ENCODE measurements at places on chromosomes 2 and 18. TPM values are rescaled to one million over a fixed set of nuclear protein-coding genes. Genes with fewer than 3 reads are reported as not detected.
A peak's percentile ranks its signal among the peaks of the same experiment; 100 is the strongest.

Gene EPHA4
- total RNA-seq, result 51.2 TPM

- no peak for DNase-seq
These were observed 114.8 kb upstream of the PTPRM start for GRCh38 chr18:7452331-7452730.

Gene NEU4
- total RNA-seq, result 0.30 TPM

DNA sequence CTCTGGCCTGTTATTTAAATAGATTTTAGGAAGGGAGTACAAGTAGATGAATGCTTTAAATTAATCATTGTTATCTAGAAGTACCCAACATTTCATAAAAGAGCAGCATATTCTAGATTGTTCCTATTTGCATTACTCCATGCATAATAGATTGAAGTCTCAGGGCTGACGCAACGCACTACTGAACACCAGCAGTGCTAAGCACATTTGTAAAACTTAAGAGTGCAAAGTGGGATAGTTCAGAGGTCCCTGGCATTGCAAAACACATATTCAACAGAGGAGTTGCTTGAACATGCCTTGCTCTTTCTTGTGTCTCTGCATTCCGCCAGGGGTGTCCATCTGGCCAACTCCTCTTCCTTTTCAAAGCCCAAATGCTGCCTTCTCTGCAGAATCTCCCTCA is 22.3 kb downstream of the CDKL4 start:
- DNase-seq, result no peak

Gene NT5DC4
- not detected for total RNA-seq

- no peak for DNase-seq
These were observed 264.5 kb downstream of the RND3 start for GRCh38 chr2:150222942-150223341.

Gene CRACDL
- 1.1 TPM for total RNA-seq

Gene KCNG2
- total RNA-seq, result 0.49 TPM

Gene WIPF1
- 32.4 TPM for total RNA-seq

GRCh38 chr2:70199320-70199864 is 8.6 kb upstream of the C2orf42 start:
- no peak for DNase-seq

DNA sequence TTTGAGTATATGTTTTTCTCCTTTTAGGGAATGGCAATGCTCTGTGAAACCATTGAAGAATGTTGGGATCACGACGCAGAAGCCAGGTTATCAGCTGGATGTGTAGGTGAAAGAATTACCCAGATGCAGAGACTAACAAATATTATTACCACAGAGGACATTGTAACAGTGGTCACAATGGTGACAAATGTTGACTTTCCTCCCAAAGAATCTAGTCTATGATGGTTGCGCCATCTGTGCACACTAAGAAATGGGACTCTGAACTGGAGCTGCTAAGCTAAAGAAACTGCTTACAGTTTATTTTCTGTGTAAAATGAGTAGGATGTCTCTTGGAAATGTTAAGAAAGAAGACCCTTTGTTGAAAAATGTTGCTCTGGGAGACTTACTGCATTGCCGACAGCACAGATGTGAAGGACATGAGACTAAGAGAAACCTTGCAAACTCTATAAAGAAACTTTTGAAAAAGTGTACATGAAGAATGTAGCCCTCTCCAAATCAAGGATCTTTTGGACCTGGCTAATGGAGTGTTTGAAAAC is 82.3 kb downstream of the ACVR2A start:
- DNase-seq, result no peak

DNA sequence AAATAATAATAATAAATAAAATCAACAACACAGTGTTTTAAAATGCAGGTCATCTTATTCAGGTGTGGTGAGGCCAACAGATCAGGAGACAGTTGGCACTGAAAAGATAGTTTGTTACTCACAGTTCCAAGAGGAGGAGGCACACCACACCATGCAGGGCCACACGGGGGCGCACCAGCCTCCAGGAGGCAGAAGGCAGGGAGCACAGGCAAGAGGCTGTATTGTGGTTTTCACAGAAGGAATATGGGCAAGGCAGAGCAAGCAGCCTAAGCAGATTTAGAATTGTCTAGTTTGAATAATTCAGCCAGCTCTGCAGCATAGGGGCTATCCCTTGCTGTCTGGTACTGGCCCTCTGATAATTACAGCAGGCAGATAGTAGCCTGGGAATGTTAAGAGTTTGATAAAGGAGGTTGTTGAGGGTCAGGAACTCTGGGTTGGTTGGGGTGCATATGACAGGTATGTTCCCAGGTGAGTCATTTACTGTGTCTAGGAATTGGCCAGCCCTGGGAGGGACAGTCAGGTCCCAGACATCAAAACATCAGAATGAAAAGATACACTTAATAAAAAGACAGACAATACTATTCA is 31.3 kb downstream of the KIAA2012 start:
- DNase-seq, result no peak

DNA sequence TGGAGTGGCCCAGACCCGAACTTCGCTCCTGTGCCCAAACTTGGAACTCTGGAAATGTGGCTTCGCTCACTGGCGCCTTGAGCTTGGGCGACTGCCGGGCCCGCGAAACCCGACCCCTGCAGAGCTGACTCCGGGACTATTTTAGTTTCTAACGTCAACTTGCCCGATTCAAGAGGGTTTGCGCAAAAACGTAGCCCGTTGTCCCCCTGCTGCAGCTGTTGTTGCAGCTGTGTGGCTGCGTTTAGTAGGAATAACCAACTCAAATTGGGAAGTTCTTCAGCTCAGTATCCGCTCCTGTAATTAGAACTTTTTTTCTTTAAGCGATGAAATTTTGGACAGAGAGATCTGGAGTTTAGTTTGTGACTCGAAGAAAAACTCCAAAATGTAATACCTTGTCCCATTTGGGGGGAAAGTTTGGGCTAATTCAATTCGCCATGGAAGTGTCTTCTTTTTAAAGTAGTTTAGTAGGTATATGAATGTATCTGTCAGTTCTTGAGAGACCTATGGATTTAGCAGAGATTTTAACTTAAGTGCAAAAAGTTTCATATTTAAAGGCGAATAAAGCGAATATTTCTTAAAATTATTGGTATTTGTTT is 559 bp downstream of the MYL12A start:
- DNase-seq, result peak; percentile 55

Gene CHRND
- total RNA-seq, result 2.4 TPM

Gene GRP
- total RNA-seq, result 2.4 TPM

- no peak for DNase-seq
These were observed 8.1 kb downstream of the TEX44 start for GRCh38 chr2:231600619-231601355.

DNA sequence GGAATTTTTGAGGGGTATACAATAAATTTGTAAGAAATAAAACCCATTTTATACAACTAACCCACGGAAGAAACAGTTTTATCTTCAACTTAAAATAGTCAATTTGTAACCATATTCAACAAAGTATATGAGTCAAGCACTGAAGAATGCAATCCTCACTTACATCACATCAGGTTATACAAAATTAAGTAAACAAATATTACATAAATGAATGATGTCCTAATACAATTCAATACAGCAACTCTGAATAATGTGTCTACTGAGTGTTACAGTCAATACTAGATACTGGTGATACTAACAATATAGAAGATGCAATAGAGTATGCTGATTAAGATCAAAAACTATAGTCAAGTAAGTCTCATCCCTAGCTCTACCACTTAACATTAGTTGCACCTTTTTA is 58.6 kb downstream of the FANCL start:
- no peak for DNase-seq

GRCh38 chr2:28745876-28746275 is 5.8 kb upstream of the PPP1CB start:
- DNase-seq, result no peak

- no peak for DNase-seq
These were observed 309.5 kb downstream of the EPHA4 start for GRCh38 chr2:221262651-221263050.

- DNase-seq, result no peak
These were observed 178.2 kb downstream of the LOXHD1 start for GRCh38 chr18:46478796-46479195.

DNA sequence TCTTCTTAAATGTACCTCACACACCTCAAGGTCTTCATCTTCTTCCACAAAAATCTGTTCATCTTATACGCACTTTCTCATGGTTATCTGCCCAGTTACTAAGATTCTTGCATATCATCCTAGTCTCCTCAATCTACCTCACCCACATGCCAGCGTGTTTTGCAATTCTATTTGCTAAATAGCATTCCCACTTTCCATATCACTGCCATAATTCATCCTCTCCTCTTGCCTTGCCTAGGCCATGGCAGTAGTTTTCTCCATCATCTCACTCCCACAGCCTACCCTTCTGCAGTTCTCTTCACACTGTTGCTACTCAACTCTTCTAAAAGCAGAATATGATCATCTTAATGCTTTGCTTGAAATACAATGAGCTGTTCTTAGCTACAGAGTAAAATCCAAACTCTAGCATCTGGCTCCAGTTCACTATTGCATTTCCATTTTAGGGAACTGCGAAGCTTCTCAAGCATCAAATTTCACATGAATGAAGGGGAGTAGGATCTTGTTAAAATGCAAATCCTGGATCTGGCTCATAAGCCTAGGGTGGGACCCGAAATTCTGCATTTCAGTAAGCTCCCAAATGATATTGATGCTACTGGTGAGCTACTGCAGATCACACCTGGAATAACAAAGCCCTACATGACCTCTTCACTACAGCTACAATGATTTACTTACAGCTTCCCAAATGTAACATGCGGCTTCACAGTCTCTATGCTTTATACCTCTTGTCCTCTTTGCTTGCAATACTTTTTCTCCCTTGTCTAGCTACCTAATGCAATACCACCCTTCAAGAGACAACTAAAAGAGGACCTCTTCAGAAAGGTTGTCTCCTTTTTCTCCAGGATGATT is 293.9 kb downstream of the SATB2 start:
- no peak for DNase-seq

DNA sequence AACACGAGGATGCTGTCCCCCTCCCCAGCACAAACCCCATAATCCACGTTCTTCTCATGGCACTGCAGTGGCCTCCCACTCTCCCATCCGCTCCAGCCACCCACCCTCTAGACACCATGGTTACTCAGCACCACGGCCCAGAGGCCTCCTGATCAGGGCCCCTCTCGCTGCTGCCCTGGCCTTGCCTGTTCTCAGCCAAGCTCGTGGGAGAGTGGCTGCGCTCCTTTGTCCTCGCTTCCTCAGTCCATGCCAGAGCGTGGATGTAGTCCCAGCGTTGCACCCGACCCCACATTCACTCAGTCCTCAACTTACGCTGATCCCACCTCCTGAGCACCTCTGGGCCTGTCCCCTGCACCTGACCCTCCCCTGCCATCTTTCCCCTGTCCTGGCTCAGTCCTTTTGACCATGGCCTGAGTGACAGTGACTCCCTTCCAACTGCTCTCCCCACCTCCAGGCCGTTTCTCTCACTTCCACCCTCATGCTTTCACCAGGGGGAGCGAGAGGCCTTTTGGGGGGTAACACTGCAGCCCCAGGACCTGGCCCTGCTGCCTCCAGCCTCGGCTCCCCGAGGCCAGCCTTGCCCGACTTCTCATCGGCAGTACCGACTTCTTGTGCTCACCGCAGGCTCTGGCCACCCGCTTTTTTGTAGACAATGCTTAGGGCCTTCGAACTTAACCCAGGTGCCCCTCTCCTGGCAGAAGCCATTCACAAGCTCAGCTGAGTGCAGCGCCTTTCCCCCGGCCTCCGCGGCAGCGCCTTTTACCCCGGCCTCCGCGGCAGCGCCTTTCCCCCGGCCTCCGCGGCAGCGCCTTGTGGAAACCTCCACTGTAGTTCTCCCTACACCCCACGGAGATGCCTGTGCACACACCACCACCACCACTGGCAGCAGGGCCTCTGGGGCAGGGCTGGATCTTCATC is 131.4 kb downstream of the CLIP4 start:
- no peak for DNase-seq

GRCh38 chr2:213284105-213285090 is at the start of gene SPAG16:
TSS of gene SPAG16 (plus strand) at chr2:213284464.
- DNase-seq, result peak; percentile 96

DNA sequence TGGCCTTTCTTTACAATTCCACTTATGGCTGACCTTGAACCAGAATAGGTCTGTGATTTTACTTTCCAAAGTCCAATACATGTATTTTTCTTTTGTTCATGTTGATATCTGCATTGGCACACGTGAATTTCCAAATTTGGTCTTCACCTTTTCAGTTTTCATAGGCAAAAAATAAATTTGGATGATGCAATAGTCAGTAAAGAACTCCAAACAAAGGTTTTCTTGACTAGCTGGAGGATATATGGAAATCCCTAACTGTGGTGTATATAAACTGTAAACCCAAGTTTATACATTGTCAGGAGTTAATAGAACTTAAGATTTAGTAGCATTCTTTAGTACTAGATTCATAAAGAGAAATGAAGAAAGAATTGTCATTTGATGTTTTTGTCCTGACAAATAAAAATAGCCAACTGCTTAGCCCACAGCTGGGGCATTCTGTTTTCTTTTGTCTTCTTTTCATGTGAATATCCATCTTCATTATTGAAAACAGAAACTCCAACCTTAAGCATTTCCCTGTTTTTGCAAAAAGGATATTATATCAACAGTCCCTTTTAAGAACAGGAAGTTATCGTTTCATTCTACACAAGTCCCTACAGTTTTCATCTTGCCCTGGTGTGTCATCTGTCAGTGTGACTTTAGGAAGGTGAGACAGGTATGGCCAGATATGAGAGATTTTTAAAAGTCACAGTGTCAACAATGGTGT is 132.9 kb downstream of the BCL2 start:
- DNase-seq, result no peak

Gene LIPG
- total RNA-seq, result 8.1 TPM

GRCh38 chr18:59268127-59268720 is 5.0 kb downstream of the RAX start:
- no peak for DNase-seq

GRCh38 chr2:182280118-182280517 is 146.7 kb downstream of the PDE1A start:
- peak; percentile 46 for DNase-seq
